ENCODE measurements at places on chromosomes 1 and 21.

DNA sequence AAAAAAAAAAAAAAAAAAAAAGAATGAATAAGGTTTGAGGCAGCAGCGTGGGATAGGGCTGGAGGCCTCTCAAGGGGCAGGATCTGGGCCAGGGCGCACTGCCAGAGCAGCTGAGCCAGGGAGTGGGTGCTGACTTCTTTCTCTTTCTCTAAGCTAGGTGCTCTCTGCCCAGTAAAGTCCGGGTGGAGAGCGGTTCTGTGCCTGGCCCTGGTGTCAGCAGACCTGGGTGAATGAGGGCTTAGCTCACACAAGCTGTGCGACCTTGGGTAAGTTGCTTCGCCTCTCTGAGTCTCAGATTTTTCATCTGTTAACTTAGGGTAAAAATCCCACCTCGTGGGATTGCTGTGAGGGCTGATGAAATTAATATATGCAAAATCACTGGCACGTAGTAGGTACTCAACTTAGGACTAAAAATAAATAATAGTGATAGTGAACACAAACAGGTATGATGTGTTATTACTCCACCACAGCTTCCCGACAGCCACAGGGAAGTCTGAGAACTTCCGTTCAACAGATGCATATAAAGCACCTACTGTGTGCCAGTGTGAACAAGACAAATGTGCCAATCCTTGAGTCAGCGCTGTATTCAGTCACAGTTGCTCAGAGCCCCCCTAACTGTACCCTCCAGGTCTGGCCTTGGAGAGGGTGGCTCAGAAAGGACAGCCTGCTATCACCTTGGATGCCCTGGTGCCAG is 2.0 kb upstream of the FAM131C start:
- no peak for DNase-seq

- DNase-seq = no peak
Observed at GRCh38 chr21:43287111-43287760, 118.4 kb downstream of the CRYAA start.

- DNase-seq = peak; percentile 70
Observed at GRCh38 chr1:26336477-26337205, 17.3 kb downstream of the CRYBG2 start.

DNA sequence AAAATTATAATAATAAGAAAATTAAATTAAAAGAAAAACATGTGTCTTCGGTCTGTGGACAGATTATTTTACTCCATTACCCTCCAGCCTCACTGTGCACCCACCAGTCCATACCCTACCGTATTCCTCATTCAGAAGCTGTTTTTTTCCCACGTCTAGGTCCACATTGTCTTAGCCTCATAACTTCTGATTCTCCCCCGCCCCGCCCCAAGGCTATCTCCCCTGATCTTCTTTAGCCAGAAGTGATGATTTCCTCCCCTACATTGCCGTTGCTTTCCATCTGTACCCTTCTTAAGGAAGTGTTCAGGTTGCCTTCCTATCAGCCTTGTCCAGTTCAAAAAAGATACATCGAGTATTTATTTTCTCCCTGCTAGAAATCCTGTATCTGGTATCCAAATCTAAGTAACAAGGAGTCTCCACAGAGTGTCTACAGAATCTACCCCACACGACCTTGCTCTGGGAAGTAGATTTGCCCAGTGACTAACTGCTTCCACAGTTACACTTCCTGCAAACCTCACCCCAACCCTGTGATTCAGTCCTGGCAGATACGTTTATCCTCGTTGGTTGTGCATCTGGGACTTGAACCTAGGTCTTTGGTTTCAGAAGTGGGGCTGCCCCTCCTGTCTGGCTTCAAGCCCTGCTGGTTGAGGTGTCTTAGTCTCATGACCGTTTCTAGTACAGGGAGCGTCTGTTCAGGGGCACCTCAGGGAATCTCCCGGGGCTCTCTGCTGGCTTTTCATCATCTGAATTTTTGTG is 470.2 kb downstream of the CAMTA1 start:
- no peak for DNase-seq

- DNase-seq = no peak
Observed at GRCh38 chr1:205013683-205014367, 29.2 kb upstream of the CNTN2 start.

All from stimulated activated CD8-positive, alpha-beta memory T cell treated with anti-CD3 and anti-CD28 coated beads, Interleukin-2, amount 100 ng/mL, for 1 hour (primary cell).